ENCODE measurements at places on chromosomes 2 and 18.
A peak's percentile ranks its signal among the peaks of the same experiment; 100 is the strongest.

DNA sequence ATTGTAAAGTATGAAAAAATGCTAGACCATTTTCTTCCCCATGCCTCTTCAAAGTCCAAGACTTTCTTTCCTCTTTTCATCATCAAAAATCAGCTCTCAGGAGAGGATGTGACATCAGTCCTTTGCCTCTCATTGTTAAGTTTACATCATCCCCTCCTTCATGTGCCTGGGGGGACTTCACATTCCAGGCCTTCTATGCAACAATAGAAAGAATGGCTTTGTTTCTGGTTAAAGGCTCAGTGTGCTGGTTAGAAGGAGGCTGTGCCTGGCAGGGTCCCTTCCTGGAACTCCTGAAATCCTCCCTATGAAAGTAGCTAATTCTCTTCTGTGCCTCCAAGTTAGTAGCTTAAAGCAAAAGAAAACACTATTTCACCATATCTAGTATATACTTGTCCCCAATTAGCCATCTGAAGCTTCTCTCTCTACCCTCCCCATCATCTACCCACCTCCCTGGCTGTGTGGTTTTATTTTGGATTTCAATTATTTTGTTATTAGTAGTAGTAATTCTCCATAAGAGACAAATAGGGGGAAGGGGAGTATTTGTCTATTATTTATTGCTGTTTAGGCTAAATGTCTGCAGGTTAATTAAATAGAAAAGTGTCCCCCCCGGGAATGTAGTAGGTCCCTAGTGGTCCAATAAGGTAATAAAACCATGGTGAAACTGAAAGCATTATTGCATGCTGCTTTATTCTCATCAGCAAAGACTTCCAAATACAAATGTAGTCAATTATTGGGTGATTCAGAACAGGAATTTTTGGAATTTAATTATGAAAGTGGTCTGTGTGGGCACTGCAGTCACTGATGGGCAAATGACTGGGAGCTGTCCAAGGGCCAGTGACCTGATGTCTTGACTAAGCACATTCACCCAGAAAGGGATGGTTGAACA, 69.0 kb downstream of the CPO start:
- no peak for DNase-seq

DNA sequence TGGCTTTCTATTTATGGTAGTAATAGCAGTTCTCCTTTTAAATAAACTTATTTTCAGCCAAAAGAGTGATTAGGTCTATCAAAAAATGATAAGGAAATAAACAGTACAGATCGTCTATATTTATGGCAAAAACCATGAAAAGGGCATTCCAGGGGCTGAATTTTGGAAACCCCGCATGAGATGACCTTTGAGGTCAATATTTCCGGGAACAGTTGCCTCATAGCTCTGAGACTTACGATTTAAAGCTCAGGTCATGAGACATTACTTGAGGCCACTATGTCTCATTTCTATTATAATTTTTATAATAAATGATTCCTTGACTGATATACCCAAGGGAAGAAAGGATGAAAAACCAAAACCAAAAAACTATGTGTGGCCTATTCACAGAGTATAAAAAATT, 101.1 kb downstream of the LDLRAD4 start:
- no peak for DNase-seq

- DNase-seq, result no peak
Measured at GRCh38 chr2:219350710-219351221, 18.2 kb upstream of the RESP18 start.

- DNase-seq, result no peak
Measured at GRCh38 chr2:181235683-181236459, 221.3 kb upstream of the ITGA4 start.

GRCh38 chr2:237353215-237353614, 60.7 kb downstream of the COL6A3 start:
- DNase-seq, result no peak

DNA sequence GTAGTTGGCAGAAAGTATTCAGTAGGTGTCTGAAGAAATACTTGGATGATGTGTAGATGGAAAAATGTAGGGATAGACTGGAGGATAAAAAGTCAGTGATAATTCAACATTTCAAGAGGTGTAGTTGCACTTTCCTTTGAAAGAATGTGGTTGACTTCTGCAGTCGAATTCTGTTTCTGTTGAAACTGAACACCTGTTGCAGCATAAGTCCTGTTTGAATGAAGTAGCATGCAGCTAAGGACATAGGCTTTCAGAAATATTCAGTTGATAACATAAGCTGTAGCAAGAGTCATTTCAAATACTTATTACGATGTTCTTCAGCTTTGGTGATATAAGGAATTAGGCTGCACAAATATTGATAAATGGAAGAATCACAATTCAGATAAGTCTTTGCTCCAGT, 337.9 kb upstream of the LRRTM1 start:
- no peak for DNase-seq

DNA sequence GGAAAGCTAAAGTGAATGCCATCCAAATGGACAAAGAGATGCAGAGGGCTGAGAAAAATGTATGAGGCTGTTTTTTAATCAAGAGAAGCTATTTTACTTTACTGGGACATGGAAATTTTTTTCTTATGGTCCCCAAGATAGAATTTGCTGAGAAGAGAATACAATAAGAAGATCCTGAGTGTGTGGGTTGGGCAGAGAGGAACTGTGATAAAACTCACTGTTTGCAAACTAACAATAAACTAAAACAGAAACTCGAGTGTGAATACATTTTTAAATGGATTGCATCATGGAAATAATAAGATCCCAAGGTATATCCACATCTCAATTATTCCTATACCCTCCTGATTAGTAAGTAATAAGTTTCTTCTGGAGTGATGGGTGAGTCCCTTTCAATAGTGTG, 4.4 kb downstream of the NEB start:
- DNase-seq, result no peak

GRCh38 chr2:106104332-106105062, 89.6 kb downstream of the UXS1 start:
- DNase-seq, result no peak

- no peak for DNase-seq
Measured at GRCh38 chr2:241559323-241560161, 997 bp downstream of the BOK start.

- no peak for DNase-seq
Measured at GRCh38 chr2:101153077-101153707, 2.0 kb upstream of the TBC1D8 start.

- no peak for DNase-seq
Measured at GRCh38 chr2:30149976-30150375, 3.2 kb downstream of the YPEL5 start.

DNA sequence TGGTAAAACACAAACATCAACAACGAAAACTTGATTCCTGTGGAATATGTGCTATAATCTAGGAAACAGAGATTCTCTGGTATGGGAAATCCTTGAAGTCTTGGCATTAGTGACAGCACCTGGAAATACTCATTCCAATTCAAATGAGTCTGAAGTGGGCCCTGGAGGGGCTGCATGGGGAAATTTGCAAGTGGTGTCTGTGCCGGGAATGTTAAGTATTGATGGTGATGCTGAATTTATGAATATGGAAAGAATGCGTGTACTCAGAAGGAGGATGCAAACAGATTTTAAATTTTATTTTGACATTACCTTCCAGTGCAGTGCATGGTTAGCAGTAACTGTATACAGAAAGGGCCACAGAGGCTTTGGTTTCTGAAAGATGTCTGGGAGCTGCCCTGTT, 37.2 kb downstream of the PTPRM start:
- no peak for DNase-seq

GRCh38 chr2:10438688-10439087, 9.4 kb downstream of the ODC1 start:
- DNase-seq, result no peak

GRCh38 chr2:181457121-181457740, at the start of gene ITGA4:
TSS of gene ITGA4 (plus strand) at chr2:181457386. CDS start at chr2:181457655, 269 bp downstream.
- peak; percentile 67 for DNase-seq

DNA sequence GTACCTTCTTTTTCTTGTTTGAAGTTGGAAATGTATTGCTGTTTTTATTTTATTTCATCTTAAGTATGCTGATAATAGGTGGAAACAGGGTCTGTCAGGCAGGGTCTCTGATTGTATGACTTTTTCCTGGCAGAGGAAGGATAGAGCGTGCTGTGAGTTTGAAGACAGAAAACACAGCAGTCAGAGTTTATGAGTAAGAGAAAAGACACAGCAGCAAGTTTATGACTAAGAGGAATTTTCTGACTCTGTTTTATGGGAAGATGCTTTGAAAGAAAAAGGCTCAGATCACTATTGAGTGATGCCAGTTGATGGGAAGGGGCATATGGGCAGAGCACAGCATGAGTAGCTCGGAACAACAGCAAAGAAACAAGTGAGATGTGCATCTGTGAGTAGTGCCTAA, 379.1 kb downstream of the MEIS1 start:
- DNase-seq, result no peak

GRCh38 chr18:22432657-22433137, 15.0 kb upstream of the CTAGE1 start:
- DNase-seq, result no peak

DNA sequence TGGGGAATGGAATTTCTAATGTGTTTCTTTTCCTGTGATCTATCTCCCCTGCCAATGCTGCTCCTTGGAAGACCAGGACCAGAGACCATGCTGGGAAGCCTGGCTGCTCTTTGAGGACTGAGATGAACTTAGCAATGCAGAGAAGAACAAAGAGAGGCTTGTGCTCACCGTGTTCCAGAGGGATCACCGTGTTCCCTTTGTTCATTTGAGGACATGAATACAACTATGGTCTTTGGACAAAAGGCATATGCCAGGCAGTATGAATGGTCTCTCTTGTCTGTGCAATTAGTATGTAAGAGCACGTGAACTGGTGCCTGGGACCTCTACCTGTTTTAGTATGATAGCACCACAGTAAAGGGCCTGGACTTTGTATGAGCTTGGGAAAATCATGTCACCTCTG, 139.9 kb downstream of the TDRD15 start:
- no peak for DNase-seq

DNA sequence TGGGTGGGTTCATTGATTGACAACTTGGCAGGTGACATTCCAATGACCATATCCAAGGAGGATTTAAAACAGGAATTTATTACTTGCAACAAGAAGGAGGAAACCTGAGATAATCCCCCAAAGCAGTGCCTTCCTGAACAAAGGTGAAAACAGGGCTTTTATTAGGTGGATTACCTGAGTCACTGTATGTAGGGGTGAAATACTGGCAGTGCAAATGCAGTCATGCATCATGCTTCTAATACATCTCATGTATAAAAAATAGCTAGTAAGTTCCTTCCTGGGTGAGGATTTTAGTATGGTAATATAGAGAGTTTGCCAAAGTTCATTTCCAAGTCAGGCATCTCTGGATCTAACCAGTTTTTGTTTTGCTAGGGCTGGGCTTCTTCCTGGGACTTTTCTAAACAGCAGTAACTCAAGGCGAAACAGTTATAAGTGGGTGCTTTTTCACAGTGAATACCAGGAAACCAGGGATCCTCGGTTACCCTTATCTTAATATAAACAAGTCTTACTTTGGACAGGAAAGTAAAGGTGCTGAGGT, 583.4 kb upstream of the LRRTM1 start:
- DNase-seq, result no peak

DNA sequence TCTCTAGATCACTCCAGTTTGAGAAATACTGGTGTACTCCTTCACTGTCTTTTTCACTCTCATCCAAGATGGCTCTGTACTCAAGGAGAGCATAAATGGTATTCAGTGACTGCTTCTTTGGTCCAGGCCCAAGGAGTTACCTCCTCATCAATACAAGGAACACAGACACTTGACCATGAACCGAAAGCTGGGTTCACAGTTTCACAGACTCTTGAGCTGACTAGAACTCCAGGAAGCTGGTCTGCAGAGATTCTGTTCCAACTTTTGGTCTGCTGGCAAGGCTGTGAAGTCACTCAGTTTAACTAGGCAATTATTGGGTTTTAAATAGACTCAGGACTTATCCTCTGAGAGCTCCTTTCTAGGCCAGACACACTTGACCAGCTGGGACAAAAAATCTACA, 7.4 kb upstream of the IGFBP5 start:
- DNase-seq, result no peak

DNA sequence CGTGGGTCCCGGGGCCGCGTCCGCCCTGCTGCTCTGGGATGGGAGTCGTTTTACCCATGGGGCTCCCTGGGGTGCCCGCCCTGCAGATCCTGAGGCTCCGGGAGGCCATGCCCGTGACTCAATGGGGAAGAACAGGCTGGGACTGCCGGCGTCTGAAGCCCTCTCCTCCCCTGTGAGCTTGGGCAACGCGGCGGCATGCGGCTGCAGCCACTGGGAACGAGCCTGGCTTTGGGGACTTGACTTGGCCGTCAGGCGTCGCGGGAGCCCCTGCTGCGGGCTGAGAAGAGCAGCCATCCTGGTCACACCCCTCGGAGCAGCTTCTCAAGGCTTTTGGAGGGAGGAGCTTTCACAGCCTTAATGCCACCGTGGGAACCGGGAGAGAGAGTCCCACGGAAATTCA, 126.9 kb upstream of the CTDP1 start:
- DNase-seq, result no peak

DNA sequence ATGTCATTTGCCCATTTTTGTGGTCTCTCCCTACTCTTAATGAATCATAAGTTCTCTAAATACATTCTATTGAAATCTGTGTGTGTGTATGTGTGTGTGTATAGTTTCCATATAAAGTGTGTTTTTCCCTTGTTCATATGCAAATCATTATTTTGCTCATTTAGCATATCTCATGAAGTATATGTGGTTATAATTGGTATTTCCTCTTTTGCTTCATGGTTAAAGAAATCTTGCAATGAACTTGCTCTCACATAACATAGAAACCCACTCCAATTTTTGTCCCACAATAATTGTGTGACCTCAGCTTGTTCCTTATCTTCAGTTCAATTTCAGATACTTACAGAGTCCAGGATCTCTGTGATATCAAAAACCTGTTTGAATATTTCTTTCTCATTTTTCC, 1.2 kb downstream of the CPO start:
- DNase-seq, result no peak

All from activated CD8-positive, alpha-beta memory T cell treated with anti-CD3 and anti-CD28 coated beads for 4 hours (primary cell).